ENCODE measurements at places on chromosomes 7 and 10.

DNA sequence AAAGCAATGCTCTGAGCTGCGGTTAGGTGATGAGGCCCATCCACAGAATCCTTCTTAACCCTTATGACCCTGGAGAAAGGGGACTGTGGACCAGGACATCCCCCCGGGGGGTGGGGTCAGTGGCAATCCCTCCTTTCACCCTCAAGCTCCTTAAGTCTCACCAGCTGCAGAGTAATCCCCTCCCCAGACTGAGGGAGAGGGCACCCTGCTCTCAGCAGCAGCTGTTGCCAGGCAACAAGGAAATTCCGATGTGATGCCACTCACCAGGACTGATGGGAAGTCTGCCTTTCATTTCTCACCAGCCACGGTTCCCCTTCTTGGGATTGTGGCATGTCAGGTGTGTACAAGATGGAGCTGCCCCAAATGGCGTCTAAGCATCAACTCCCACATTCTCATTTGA lies 129.6 kb downstream of the DOCK1 start:
- no peak for DNase-seq

DNA sequence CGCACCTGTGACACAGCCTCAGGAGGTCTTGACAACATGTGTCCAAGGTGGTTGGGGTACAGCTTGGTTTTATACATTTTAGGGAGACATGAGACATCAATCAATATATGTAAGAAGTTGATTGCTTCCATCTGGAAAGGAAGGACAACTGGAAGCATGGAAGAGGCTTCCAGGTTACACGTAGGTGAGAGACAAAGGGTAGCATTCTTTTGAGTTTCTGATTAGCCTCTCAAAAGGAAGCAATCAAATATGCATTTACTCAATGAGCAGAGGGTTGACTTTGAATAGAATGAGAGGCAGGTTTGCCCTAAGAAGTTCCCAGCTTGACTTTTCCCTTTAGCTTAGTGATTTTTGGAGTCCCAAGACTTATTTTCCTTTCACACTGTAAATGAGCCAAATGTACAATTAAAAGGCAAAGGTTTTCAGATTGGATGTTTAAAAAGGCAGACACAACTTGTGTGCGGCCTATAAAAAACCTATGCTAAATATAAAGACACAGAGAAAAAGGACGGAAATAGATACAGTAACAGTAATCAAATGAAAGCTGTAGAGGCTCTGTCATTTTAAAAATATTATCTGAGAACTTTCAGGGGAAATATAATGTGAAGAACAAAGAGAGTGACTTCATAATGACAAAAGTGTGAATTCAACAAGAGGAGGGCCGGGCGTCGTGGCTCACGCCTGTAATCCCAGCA lies 65.7 kb upstream of the LANCL2 start:
- DNase-seq, result no peak

DNA sequence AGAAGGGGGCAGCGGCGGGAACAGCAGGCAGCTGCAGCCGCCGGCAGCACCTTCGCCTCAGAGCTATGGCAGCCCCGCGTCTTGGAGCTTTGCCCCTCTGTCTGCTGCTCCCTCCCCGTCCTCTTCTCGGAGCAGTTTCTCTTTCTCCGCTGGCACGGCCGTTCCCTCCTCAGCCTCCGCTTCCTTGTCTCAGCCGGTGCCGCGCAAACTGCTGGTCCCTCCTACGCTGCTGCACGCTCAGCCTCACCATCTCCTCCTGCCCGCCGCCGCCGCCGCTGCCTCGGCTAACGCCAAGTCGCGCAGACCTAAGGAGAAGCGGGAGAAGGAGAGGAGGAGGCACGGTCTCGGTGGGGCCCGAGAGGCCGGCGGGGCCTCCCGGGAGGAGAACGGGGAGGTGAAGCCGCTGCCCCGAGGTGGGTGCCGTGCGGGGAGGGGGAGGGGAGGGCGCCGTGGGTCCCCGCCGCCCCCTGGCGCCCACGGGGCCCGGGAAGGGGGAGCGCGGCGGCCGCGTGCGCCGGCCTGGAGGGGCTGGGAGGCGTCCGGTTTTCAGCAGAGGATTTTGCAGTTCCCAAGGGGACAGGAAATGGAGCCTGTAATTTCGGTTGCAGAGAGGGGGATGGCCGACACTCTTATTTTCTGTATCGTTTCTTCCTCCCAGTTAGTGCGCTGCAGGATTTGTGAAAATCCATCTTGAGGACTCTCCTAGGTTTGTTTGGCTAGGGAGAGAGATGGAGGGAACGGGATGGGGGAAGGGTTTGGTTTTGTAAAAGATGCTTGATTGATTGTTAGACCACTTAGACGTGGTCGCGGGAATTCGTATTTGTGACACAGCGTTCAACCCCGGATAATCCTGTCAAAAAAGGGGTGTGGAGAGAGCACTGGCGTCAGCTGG lies 630 bp downstream of the RSBN1L start:
- DNase-seq, result peak; percentile 86

- no peak for DNase-seq
Measured at GRCh38 chr10:63365976-63366765, 99.6 kb downstream of the JMJD1C start.

Measured in amygdala (tissue), 56 donors.